D341Med (cell line): ENCODE measurements at places on chromosomes 4 and X.

DNA sequence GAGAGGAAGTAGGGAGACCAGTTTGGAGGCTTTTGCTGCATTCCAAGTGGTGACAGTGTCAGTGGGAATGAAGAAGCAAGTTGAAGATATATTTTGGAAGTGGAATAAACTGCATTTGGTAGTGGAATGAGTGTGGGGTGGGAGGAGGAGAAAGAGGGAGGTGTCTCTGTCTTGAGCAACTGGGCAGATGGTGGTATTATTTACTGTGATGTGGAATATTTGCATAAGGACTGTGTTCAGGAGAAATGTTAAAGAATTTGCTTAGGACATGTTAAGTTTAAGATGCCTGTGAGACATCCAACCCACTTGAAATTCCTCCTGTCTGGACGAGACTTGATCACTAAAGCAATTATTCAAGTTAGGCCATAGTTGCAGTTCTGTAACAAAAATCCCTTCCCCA, 448.9 kb upstream of the AMOT start:
- DNase-seq: no peak

DNA sequence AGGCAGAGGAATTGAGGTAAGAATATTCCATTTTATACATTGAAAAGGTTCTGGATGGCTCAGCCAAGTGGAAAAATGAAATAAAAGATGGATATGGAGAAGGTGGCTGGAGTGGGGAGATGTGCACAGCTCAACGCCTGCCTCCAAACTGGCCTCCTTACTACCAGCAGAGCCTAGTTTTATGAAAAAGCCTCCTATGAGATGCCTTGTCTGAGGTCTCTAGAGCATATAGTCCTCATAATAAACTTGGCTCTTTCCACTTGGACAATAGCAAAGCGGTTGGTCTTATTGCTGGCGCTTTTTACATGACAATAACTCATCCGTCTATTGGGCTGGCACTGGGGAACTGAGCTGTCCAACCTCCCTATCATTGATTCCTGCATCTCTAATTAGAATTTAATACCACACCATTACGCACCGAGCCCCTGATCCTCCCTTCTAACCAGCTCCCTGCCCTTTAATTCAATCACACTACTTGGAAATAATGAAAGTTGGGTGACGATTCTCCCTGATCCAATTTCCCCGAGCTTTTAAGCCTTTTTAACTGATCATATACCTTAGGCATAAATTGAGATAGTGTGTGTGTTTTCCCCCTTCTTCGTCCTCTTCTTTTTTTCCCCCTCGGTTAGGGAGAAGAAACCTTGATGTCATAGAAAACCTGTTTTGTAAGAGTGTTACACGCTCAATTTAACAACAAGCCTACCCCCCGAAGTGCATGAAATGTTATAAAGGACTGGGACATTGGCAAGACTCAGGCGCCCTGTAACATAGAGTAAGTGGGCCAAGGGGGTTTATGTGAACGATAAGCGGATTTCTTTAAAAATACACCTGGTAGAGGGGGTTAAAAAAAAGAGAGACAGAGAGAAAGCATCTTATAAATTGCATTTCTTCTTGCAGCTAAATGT, at the start of gene PHOX2B:
Gene PHOX2B (minus strand): TSS at position 155 of the 905 bp plus-strand sequence. CDS start 115 bp downstream, at position 40.
- DNase-seq: no peak

- no peak for DNase-seq
Observed at GRCh38 chr4:33218238-33218637, 2498.1 kb downstream of the PCDH7 start.

- no peak for DNase-seq
Observed at GRCh38 chr4:186570193-186570996, 15.0 kb upstream of the MTNR1A start.

- DNase-seq: no peak
Observed at GRCh38 chr4:18051281-18051680, 29.7 kb upstream of the LCORL start.

GRCh38 chr4:169362607-169363006, 91.9 kb upstream of the SH3RF1 start:
- DNase-seq: no peak

- DNase-seq: no peak
Observed at GRCh38 chr4:95421869-95422268, 126.9 kb downstream of the UNC5C start.

DNA sequence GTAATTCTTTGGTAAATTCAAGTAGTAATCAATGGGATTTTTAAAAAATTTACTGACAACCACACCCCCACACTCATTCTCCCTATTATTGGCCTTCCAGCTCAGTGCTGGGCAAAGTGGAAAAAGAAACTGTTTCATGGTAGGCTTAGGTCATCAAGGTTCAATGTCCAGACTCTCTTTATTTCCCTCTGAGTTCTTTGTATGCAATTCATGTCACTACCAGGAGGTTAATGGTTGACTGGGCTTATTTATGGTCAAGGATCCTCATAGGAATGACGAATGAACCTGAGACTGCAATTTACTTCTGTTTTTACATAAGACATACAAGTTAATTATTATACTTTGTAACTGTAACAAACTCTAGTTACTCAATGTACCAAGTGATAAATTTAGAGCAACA, 403.2 kb downstream of the KLHL13 start:
- no peak for DNase-seq
